ENCODE measurements at places on chromosomes 16 and 17.

- DNase-seq = peak; percentile 53
Observed at GRCh38 chr17:16287563-16288027, 65.7 kb downstream of the CENPV start.

DNA sequence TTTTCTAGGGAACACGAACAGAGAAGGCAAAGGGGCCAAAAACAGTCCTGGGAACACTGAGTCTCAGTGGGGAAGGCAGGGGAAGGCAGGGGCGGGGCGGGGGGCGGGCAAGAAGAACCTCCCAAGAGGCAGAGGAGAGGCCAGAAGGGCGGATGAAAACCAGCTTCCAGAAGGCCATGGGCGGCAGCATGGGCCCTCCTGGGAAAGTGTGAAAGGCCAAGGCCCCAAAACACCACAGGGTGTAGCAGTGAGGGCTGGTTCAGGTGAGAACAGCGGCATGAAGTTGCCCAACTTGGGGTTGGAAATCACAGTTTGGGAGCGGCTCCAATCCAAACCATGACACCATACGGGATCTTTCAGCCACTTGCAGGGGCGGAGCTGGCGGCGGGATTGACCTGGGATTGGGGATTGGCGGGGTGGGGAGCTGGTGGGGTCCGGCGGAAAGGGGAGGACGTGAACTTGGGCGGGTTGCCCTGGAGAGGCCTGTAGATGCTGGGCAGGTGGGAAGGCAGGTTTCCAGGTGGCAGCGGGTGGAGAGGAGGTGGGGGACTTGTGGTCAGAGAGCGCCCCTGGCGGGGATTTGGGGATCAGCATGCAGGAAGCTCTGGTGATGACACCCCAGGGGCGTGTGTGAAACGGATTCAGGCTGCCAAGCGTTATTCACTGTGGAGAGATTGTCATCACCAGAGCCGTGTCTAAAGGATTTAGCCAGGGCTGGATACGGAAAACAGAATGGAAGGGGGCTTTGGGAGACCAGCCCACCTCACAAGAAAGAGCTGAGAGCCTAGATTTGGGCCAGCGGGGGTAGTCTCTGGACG lies 80.9 kb downstream of the ARHGAP23 start:
- peak; percentile 72 for DNase-seq

DNA sequence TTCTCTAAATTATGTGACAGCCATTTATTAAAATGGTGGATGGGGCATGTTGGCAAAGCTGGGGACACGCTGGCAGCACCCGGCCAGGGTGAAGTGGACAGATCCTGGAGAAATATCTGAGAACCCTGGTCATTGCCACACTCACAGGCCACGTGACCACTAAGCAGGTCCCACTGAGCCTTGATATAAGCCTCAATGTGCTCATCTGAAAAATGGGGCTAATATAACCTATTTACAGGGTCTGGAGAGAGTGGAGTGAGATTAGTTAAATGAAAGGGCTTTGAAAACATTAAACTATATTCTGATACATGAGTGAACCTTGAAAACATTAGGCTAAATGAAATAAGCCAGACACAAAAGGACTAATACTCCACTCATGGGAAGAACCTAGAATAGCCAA lies 108.9 kb downstream of the RBFOX3 start:
- no peak for DNase-seq

DNA sequence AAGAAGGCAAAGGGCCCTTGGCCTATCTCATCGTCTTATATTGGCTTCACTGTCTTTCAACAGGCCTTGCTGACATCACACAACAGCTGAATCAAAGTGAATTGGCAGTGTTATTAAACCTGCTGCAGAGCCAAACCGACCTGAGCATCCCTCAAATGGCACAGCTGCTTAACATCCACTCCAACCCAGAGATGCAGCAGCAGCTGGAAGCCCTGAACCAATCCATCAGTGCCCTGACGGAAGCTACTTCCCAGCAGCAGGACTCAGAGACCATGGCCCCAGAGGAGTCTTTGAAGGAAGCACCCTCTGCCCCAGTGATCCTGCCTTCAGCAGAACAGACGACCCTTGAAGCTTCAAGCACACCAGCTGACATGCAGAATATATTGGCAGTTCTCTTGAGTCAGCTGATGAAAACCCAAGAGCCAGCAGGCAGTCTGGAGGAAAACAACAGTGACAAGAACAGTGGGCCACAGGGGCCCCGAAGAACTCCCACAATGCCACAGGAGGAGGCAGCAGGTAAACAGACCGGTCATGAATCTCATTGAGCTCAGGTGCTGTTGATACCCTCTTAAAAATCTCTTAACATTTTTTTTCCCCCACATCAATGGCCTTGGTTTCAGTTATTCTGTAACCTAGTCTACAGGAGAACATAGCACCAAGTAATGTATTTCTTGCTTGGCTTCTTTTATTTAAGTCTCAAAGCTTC lies 64.7 kb downstream of the CDK12 start:
- no peak for DNase-seq

DNA sequence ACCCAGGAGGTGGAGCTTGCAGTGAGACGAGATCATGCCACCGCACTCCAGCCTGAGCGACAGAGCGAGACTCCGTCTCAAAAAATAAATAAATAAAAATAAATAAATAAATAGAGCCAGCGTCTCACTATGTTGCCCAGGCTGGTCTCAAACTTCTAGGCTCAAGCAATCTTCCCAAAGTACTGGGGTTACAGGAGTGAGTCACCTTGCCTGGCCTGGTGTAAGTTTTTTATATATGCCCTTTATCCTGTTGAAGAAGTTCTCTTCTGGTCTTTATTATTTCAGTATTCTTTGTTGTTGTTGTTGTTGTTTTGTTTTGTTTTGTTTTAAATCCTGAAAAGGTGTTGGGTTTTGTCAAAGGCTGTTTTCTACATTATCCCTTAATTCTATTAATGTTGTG lies 30.1 kb upstream of the ABCC1 start:
- DNase-seq = no peak

- no peak for DNase-seq
Observed at GRCh38 chr16:61050547-61050946, 985.7 kb downstream of the CDH8 start.

All from fibroblast of skin of left biceps (primary cell).